ENCODE measurements at places on chromosomes 1 and 21.

DNA sequence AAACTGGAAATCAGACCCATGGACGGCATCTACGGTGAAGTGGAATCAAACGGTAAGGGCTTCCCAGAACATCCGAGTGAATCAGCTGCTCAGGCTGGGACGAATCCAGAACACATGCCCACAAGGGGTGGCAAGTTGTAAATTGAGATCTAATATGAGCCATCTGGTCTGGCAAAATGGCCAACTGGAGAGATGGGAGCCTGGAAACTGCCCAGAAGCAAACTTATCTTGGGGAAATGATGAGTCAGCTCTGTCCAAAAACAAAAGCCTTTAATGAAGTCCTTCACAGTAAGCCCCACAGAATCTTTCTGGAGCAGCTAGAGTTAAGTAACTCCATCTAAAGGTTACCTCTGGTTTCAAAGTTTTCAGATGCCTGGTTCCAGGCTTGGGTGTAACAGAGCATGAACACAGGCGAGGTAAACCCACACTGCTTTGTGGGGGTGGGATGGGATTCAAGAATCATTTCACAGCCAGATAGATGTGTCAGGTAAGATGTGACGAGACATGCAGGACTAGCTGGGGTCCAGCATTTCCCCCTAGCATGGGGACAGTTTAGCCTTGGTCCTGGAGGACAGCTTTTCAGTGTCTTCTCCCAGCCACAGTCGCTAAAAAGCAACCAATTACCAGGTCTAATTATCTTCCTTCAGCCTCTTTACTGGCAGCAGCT lies 10.5 kb upstream of the SRP9 start:
- DNase-seq = no peak

DNA sequence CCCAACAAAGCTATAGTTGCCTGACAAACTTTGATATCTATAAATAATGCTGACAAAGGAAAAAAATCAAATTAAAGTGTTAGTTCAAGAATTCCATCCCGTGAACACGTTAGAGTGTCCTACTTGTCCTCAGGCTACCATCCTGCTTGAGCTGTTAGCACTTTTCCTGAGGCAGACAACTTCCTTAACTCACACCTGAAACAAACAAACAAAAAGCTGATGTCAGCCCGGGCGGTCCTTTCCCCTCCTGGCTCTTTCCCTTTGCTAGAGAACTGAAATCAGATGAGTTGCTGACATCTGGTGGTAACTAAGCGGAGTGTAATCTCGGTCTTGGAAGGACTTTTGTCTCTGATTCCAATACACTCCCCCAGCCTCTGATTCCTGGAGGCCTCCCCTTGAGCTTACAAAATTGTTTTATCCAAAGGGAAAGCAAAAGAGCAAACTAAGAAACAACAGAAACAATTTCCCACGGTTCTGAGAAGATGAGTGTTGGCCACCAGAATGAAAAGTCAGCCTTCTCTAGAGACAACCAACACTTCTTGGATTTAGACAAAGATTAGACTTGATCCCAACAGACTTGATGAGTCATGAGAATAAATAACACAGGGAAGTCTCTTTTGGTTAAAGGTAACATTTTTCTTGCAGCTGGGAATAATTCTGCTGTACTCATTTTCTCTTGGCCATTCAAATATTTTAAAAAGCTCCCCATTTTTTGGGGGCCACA lies 135.4 kb downstream of the PROX1 start:
- peak; percentile 71 for DNase-seq

GRCh38 chr1:44591381-44591780 lies 82.9 kb downstream of the TMEM53 start:
- no peak for DNase-seq

- DNase-seq = no peak
These were observed 22.1 kb downstream of the CDA start for GRCh38 chr1:20610970-20611369.

DNA sequence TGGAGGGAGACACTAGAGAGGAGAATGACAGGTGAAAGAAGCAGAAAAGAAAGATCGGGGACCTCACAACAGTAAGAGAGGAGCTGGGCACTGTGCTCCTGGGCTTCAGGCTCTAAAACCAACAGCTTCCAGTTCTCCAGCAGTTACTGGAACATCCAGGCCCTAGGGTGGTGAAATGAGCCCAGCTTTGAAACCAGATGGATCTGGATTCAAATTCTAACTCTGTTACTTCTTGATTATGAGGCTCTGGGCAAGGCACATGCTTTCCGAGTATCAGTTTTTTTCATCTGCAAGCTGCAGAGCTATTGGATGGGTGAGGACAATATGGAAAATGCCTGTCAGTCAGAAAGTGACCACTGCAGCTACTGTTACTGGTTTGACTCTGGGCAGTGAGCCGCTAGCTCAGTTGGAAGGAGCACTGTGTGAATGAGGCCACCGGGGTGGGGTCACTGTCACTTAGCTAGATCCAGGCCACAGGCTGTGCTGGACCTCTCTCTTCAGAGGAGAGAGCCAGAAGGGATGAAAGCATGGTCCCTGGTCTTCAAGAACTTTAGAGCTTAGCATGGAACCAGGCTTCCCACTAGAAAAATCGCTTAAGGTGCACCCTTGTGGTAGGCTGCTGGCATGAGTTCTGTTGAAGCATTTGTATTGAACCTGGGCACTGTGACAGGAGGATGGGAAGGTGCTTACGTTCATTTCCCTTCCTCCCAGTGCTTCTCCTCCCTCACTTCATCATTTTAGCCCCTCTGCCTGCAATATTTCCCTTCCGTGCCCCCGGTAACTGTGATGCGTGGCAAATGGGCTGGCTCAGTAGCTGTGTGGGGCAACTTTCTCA lies 12.2 kb downstream of the PLEKHO1 start:
- no peak for DNase-seq

- DNase-seq = peak; percentile 91
These were observed at the start of gene ARHGEF11 for GRCh38 chr1:157045250-157046218. Gene ARHGEF11, minus strand, starts transcription at chr1:157045742. Its CDS starts 1,412 bp downstream, at chr1:157044330.

- DNase-seq = peak; percentile 9
These were observed 890 bp downstream of the GJC2 start for GRCh38 chr1:228150461-228151179.

GRCh38 chr1:50659107-50659662 lies 235.9 kb upstream of the DMRTA2 start:
- DNase-seq = no peak

DNA sequence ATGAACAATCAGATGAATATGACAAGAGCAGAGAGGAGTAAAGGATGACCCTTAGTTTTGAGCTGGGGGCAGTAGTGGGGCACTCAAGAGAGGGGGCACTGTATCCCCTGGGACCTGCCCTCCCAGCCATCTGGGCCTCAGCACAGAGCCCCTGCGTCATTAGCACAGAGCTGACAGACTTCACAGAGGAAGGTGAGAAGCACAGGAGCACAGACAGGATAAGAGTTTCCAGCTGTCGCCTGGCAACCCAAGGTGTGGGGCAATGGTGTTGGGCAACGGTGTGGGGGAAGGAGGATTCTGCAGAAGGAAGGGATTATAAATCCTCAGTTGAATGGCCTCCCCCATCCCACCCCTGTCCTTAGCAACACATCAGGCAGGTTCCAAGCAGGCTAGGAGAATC lies 30.2 kb downstream of the RAB3B start:
- DNase-seq = peak; percentile 21

GRCh38 chr1:47713975-47714767 lies 276.3 kb downstream of the FOXD2 start:
- DNase-seq = no peak

GRCh38 chr1:82099170-82099569 lies 298.4 kb downstream of the ADGRL2 start:
- no peak for DNase-seq

- DNase-seq = no peak
These were observed 205.7 kb downstream of the USP25 start for GRCh38 chr21:15935530-15935929.

GRCh38 chr1:56396581-56396980 lies 182.8 kb downstream of the PLPP3 start:
- DNase-seq = no peak

DNA sequence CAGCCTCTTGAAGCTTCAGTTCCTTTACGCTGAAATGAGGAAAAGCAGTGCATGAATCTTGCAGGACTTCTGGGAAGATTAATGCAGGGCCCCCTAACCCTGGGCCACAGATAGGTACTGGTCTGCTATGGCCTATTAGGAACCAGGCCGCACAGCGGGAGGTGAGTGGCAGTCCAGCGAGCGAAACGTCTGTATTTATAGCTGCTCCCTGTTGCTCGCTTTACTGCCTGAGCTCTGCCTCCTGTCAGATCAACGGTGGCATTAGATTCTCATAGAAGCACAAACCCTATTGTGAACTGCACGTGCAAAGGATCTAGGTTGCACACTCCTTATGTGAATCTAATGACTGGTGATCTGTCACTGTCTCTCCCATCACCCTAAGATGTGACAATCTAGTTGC lies 130.2 kb downstream of the CHRM3 start:
- peak; percentile 14 for DNase-seq

- DNase-seq = no peak
These were observed 11.5 kb downstream of the CNST start for GRCh38 chr1:246577720-246578106.

- DNase-seq = no peak
These were observed 41.3 kb downstream of the DYRK1A start for GRCh38 chr21:37407719-37408420.
